ENCODE measurements at places on chromosomes 7 and 10.

GRCh38 chr7:101422356-101423195 lies 59.9 kb downstream of the COL26A1 start:
- DNase-seq: no peak

DNA sequence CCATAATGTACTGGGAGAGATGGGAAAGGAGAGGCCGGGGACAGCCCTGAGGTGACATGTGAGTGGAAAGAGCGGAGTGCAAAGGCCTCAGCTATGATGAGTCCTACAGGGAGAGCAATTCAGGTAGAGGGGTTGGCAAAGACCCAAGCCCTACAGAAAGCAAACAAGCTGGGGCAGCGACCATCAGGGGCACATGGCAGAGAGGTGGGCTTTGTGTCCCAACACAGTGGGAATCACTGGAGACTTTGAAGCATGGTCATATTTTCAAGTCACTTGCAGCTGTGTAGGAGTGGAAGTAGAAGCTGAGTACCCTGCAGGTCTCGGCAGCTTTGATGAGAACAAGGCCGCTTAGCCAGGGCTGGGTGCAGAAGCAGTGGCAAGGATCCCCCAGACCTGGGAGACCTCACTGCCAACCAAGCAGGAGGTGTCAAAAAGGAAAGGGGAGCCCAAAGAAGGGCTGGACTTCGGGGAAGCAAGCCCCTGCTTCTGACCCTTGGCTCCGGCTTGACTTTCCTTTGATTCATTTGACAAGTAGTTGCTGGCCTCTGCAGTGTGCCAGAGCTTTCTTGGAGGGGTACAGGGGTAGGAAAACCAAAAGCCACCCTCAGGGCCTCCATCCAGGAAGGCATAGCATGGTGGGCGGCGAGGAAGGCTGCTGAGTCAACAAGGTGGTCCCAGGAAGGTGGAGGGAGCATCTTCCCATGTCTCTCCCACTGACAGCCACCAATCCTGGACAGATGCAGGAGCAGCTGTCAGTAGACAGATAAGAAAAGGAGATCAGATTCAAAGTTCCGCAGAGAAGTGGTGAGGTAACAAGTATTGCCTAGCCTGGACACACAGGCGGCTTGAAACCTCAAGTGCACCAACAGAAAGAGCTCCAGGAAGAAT lies 1.9 kb upstream of the PGAM2 start:
- no peak for DNase-seq

GRCh38 chr10:44186150-44186549 lies 198.7 kb downstream of the CXCL12 start:
- no peak for DNase-seq

GRCh38 chr7:115217373-115217772 lies 295.5 kb downstream of the MDFIC start:
- DNase-seq: no peak

GRCh38 chr7:149471289-149471953 lies 10.6 kb upstream of the ZNF777 start:
- no peak for DNase-seq

- no peak for DNase-seq
Observed at GRCh38 chr7:120741371-120742042, 116.4 kb downstream of the TSPAN12 start.

GRCh38 chr10:60618861-60619260 lies 159.4 kb upstream of the CDK1 start:
- no peak for DNase-seq

DNA sequence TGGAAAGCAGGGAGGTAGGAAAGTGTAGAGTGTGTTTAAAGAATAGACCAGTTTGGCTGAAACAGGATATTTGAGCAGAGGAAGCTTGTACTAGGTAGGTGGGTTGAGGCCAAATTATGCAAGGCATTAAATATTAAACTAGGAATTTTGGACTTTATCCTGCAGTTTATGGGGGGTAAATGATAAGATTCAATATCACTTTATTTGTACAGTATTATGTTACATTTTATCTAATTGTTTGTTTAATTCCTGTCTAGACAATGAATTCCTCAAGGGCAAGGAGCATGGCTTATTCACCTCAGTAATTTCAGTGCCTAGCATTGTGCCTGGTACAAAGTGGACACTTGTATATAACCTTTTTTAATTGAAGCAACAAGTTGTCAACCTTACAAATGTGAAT lies 125.9 kb downstream of the CFTR start:
- DNase-seq: no peak

- no peak for DNase-seq
Observed at GRCh38 chr7:44401692-44402091, 76.3 kb upstream of the CAMK2B start.

DNA sequence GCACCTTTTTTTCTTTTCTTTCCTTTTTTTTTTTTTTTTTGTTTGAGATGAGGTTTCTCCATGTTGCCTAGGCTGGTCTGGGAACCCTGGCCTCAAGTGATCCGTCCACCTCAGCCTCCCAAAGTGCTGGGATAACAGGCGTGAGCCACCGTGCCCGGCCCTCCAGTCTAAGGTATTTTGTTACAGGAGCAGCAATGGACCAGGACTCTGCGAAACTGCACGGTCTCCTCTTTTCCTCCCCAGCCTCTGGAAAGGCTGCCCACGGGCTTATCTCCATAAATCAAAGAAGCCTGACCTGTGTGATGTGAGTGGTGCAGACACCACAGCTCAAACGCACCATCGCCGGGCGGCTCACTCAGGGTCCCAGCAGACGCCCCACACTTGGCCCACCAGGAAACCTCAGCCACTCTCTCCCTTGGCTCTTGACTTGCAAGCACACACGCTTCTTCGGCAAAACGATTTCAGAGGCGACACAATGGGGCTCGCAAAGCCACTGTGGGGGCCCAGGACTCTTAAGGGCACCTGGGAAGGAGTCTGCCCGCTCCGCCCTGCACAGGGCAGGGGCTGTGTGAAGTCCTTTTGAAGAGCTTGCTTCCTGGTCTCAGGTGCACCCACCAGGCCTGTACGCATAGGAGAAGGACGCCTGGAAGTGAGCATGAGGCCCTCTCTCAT lies 20.6 kb downstream of the WDR86 start:
- no peak for DNase-seq

- no peak for DNase-seq
Observed at GRCh38 chr7:157444843-157445135, 108.0 kb downstream of the DNAJB6 start.

GRCh38 chr10:116748041-116748440 lies 5.7 kb upstream of the HSPA12A start:
- no peak for DNase-seq

DNA sequence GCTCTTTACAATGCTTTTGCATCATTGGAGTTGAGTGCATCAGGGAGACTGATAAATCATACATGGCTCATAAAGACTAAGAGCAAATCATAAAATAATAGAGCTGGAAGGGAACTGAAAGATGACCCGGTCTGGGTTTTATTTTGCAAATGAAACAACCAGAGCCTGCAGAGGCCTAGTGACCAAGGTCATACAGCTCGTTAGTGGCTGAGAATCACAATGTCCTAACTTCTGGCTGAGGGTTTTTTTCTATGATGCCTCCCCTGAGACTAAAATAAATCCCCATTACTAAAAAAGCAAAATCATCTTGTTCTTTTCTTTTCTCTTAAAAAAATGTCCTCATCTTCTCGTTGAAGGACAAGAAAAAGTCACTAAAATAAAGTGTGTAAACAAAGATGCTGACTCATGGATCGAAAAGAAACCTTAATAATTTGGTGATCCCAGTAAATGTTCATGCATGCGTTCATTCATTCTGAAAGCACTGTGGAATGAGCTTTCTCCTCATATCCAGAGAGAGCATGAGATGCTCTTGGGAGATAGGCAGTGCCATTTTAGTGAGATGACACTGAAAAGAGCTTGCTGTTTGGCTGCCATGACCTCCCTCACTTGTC lies 107.8 kb upstream of the PHYHIPL start:
- no peak for DNase-seq

- no peak for DNase-seq
Observed at GRCh38 chr10:71973777-71974488, 9.7 kb downstream of the CHST3 start.

- no peak for DNase-seq
Observed at GRCh38 chr7:80918909-80919721, at the start of gene SEMA3C. Gene SEMA3C, minus strand, starts transcription at chr7:80919051. Its CDS starts 2,270 bp downstream, at chr7:80916781.

GRCh38 chr10:77012812-77013500 lies 624.7 kb downstream of the KCNMA1 start:
- no peak for DNase-seq

DNA sequence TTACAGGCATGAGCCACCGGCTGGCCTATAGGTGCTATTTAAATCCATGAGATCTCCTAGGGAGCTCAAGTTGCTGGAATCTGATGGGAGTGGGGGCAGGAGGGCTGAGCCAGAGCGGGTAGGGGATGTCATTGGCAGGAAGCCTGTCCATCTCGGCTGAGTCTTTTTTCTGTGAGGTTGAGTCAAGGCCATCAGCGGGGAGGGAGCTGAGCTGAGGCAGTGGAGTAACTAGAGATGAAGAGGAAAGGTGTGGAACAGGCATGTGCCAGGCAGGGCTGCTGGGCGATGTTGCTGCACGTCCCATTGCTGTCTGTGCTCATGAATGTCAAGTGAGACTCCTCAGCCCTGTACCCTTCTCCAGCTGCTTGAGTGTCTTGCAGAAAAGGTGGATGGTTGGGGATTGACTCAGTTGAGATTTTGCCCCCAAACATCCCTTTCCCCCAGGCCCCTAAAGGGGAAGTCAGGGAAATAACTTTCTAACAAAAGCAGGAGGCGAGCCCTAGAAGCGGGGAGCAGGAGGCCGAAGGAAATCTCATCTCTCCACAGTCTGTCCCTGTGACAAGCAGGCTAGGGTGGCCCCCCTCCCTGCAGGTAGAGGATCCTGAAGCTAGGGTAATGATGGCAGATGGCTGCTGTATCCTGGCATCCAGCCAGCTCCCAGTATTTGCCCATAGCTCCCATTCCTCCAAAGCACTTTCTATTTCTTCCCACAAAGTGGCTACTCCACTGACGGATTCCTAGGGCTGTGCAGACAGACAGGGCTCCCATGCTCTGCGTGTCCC lies 5.4 kb downstream of the ATP6V1F start:
- DNase-seq: no peak

DNA sequence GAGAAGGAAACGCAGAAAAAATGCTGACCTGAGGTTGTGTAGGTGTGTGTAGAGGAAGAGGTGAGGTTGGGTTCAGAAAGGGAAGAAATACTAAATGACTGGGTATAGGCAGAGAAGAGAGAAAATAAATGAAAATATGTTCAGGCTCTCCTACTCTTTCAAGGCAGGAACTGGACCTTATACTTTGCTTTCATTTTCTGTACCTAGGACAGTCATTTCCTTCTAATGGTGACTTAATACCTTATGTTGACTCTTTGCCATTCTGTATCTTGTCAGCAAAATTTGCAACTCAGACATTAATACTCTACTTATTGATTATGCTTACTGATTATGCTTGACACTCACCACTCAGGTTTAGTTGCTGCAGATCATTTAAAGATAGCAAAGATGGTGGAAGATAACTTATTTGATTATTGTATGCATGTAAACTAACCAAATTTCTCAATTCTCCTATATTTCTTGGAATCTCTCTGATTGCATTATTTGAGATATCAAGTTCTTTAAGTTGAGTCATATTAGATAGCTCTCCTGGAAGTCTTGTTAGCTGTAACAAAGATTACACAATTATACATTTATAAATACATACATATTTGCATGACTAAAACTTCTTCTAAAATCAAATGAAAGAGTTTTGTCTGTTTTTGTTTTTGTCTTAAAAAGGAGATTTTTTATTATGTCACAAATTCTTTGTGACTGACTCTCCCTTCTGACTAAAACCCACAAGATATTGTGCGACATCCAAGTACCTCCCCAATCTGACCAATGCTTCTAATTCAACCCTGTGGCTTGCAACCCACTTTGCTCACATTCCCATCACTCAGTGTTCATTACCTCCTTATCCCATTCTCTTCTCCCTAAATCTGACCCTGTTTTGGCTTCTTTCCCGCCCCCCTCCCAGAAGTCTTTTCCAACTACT lies 20.0 kb downstream of the LRRD1 start:
- no peak for DNase-seq

GRCh38 chr10:62133618-62134017 lies 135.0 kb downstream of the RTKN2 start:
- no peak for DNase-seq

- DNase-seq: no peak
Observed at GRCh38 chr7:26319636-26320035, 28.0 kb downstream of the SNX10 start.

GRCh38 chr10:60044242-60044641 lies 137.9 kb upstream of the CCDC6 start:
- no peak for DNase-seq

- no peak for DNase-seq
Observed at GRCh38 chr7:78296644-78297371, 498.2 kb downstream of the PHTF2 start.

DNA sequence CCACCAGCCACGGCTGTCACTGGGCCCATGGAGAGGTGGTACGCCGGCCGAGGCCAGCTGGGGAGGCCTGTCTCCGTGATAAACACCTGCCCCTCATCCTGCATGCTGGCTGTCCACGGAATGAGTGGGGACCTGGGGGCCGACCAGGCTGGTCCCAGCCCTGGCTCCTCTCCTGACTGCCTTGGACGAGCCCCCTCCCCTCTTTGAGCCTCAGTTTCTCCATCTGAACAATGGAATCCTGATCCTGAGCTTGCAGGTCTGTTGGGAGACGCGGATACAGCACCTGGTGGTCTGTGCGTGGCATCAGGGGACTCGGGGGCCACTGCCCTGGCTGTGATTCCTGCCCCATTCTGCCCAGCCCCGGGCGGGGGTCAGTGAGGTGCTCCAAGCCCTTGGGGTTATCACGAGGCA lies 109.9 kb downstream of the MICALL2 start:
- no peak for DNase-seq

- no peak for DNase-seq
Observed at GRCh38 chr7:97006816-97007582, 1.6 kb downstream of the DLX6 start.

DNA sequence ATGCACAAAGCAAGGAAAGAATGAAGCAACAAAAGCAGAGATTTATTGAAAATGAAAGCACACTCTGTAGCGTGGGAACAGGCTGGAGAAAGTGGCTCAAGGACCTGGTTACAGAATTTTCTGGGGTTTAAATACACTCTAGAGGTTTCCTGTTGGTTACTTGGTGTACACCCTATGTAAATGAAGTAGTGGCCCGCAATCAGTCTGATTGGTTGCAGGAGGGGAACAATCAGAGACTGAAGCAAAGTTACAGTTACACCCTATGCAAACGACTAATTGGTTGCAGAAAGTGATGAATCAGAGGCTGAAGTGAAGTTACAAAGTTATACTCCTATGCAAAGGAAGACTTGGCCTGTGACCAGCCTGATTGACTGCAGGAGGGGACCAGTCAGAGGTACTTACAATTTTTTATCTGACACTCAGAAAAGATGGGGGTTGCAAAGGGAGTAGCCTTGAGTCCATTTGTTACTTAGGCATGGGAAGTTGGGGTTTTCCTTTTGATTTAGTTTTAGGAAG lies 3.6 kb upstream of the MTPN start:
- peak; percentile 20 for DNase-seq

DNA sequence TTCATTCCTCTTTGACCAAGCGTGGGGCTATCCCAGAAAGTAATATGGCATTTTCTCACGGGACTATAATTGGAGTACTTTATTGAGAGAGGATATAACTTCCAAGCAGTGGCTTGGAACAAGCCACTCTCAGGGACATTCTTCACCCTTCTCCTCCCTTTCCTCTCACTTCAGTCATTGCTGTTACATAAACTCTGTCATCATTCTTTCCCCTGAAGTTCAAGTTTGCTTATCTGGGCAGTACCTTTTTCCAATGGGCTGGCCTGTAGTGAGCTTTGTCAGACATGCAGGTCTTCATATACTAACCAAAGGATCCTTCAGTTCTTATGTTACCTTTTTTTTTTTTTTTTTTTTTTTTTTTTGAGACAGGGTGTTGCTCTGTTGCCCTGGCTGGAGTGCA lies 58.7 kb upstream of the KMT2E start:
- no peak for DNase-seq

All from stimulated activated CD8-positive, alpha-beta memory T cell treated with anti-CD3 and anti-CD28 coated beads, Interleukin-2, amount 100 ng/mL, for 1 hour (primary cell).